ENCODE measurements at places on chromosomes 16 and 17.

- no peak for DNase-seq
These were observed 638.9 kb downstream of the HS3ST4 start for GRCh38 chr16:26330654-26331053.

GRCh38 chr16:3655396-3656159, 1.1 kb downstream of the DNASE1 start:
- no peak for DNase-seq

- DNase-seq, result no peak
These were observed 30.9 kb upstream of the CLEC18B start for GRCh38 chr16:74451951-74452758.

DNA sequence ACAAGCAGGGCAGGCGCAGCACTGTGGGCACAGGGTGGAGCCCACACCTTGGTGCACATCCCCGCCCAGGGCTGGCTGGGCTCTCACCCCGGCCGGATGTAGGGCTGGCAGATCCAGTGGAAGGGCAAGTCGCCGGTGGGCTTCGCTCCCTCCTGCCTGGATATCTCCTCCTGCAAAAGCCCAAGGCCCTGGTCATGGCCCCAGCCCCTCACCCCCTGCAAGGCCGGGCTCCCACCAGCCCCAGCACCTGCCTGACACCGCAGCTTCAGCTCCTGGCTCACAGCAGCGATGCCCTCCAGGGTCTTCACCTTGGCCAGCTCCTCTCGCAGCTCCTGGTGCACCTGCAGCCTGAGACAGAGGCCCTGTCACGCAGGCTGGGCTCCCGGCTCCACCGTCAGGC, 5.0 kb downstream of the DUS1L start:
- DNase-seq, result no peak

DNA sequence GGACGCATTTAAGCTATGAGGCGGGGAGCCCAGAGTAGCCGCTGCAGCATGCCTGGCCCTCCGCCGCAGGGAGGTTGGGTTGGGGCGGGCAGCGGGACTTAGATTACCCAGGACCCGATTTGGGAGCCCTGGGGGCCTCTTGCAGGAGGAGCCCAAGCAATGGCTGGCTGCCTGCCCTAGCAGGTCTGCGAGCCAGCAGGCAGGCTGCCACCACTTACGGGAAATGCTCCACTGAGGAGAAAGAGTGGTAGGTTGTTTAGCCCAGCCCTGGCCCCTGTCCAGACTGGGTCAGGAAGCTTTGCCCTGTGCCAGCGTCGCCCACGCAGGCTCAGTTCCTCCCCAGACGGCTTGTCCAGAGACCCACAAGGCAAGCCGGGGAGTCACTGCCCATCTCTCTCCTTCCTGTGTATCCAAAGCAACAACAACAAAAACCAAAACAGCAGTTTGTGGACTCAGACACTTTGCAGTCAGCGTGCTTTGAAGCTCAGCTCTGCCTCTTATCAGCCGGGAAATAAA, 10.3 kb upstream of the TVP23A start:
- DNase-seq, result no peak

DNA sequence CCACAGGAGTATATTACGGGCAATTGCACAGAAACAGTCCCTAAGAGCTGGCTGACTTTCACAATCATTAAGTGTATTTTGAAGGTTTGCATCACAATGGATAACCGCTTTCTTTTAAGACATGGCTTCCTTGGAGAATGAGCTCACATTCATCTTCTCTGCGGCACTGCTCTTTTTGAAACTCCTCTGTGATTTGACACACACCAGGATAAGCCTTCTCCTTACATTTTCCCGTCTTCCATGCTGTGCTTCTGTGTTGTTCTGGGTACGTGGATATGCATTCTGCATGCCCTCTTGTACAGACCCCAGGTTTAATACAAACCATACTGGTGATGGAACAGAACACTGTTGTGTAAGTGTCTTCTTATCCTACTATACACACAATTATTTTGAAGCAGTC, 89.5 kb upstream of the METRNL start:
- no peak for DNase-seq

- no peak for DNase-seq
These were observed 159.4 kb upstream of the CHMP6 start for GRCh38 chr17:80832266-80832676.

DNA sequence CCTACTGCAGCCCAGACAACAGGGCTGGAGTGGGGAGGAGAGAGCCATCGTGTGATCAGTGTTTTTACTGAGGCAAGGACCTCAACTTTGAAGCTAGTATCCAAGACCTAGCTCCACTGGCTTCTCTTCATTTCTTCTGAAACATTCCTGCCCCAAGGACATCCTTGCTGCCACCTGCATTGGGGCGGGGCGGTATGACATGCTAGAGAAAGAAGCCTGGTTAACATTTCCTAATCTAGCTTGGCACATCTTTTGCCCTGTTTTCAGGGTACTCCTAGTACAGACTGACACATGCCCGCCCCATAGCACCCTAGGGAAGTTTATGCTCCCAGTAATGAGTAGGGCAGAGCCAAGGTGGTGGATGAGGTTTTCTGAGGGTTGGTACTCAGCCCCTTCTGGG, 17.8 kb upstream of the ANKRD40CL start:
- no peak for DNase-seq

GRCh38 chr17:28499364-28499664, 6.8 kb upstream of the FOXN1 start:
- no peak for DNase-seq

- DNase-seq, result no peak
These were observed 27.4 kb downstream of the RAB11FIP4 start for GRCh38 chr17:31418773-31419350.

GRCh38 chr17:30226878-30227277, 8.6 kb downstream of the SLC6A4 start:
- no peak for DNase-seq

DNA sequence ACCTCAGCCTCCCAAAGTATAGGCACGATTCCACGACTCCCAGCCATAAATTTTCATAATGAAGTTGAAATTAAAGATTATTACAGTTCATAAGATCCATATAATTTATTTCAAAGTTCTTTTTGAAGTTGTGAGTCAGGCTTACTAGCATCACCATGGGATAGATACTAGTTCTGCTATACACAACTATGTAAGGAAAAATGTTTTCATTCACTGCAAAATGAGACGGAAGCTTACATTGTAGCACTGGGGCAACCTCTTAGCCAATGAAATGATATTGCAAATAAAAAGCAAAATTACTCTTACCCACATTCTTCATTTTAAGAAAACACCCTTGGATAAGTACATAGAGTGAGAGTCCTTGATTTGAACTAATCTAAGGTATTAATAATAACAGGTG, 18.8 kb upstream of the MARCHF10 start:
- DNase-seq, result no peak

- DNase-seq, result no peak
These were observed 3.5 kb upstream of the CDC6 start for GRCh38 chr17:40284085-40284713.

- no peak for DNase-seq
These were observed 15.6 kb upstream of the TMEM98 start for GRCh38 chr17:32912218-32912897.

GRCh38 chr16:29906520-29907244, 6.4 kb downstream of the ASPHD1 start:
- no peak for DNase-seq

DNA sequence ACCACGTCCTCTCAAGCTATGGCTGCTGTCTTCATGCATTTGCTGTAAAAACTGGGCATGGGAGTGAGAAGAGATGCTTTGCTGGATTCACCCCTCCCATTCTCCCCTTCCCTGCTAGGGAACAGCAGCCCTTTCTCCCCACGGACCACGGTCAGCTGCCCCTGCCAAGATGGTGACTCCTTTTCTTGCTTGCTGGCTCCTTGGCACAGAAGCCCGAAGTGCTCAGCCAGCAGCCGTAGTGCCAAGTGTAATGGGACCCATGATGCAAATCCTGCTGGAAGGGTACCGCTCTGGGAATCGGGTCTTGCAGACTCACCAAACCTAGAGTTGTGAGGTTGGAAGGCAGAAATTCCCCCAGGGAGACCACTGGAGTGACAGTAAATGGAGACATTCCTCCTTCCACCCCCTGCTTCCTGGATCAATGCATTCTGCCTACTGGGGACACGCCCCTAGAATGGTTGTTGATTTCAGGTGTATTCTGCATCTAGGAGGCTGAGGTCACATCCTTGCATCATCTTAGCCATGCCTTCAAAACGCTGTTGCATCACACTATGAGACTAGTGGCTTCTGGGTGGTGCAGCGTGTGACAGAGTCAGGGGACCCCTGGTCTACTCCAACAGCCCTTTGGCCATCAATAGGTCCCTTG, 63.0 kb upstream of the CBX4 start:
- DNase-seq, result no peak

DNA sequence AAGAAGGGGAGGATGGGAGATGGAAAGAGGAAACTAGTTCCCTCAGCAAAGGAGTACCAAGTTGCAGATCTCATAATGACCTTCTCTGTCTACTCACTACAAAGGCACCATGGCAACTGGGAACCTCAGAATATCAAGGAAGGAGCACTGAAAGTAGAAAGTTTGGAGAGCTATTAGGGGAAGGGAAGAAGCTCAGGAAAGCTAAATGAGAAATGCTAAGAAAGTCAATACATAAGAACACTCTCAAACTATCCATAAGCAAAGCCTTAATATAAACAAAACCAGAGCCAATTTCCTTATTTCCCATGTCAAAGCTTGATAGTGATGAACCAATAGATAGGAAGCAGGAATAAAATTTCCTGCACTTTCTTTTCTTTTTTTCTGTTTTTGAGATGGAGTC, 57.9 kb upstream of the C17orf78 start:
- no peak for DNase-seq

GRCh38 chr16:11236461-11237254, 19.3 kb downstream of the SOCS1 start:
- no peak for DNase-seq

DNA sequence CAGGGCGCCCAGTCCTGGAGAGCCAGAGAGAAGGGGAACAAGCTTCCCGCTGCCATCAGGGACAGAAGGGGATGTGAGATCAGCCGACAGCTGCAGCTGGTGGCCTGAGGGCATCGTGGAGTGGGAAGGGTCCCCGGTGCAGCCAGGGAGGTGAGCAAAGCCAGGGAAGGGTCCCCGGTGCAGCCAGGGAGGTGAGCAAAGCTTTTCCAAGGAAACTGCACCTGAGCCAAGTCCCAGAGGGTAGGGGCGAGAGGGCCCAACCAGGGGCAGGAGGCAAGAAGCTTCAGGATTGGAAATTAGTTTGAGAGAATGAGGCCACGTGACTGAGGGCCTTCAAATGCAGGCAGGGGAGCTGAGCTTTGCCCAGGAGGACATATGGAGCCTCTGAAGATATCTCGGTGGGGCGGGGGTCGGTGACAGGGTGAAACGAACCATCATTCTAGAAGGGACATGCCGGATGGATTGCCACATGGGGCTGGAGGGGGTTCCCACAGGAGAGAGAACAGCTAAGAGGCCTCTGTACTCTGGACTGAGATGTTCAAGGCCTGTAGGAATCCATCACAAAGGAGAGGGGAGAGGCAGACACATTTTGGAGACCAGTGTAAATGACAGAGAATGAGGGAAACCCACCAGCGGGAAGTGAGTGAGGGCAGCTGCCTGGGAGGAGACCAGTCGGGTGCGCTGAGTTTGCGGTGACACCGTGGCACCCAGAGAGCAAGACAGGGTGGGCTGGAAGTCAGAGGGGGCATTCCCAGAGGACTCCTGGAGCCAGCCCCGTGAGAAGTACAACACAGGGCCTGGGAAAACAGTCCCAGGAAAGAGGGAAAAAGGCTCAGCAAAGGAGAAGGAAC, 31.4 kb upstream of the RPH3AL start:
- DNase-seq, result no peak

GRCh38 chr17:52681480-52681879, 523.0 kb upstream of the CA10 start:
- no peak for DNase-seq

- no peak for DNase-seq
These were observed 6.8 kb upstream of the TBC1D3B start for GRCh38 chr17:36183001-36183971.

GRCh38 chr16:57871456-57871855, 69.2 kb upstream of the KIFC3 start:
- DNase-seq, result no peak

GRCh38 chr16:74215249-74215648, 81.4 kb upstream of the PSMD7 start:
- DNase-seq, result no peak

GRCh38 chr17:5034063-5034462, 1.2 kb downstream of the SLC52A1 start:
- no peak for DNase-seq

DNA sequence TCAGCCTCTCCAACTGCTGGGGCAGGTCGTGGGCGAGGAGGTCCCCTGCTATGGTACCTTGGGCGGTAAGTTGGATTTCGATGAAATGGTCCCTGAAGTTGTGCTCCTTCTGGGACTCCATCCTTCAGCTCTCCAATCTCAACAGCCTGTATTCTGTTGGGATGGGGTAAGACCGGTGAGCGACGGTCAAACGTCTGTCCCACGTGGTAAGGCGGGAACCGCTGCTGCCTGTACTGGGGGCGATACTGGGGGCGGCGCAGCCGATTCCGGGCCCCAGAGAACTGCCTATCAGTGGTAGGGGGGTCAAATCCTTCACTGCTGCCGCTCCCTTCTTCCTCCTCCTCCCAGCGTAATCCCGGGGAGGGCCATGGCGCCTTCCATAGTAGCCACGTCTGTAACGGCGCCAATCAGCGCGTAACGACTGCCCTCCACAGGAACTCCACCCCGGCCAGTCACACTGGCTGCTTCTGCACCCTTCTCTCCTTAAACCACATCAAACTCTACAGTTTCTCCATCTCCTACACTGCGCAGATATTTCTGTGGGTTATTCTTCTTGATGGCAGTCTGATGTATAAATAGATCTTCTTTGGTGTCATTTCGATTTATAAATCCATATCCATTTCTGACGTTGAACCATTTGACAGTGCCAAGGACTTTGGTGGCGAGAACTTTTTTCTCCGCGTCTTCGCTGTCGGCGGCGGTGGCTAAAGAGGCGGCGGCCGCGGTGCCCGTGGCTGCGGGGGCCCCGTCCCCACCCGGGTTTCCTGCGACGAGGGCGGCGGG, 41.1 kb downstream of the AHSP start:
- DNase-seq, result no peak

- DNase-seq, result no peak
These were observed 291.3 kb downstream of the CDH13 start for GRCh38 chr16:82917886-82918595.

DNA sequence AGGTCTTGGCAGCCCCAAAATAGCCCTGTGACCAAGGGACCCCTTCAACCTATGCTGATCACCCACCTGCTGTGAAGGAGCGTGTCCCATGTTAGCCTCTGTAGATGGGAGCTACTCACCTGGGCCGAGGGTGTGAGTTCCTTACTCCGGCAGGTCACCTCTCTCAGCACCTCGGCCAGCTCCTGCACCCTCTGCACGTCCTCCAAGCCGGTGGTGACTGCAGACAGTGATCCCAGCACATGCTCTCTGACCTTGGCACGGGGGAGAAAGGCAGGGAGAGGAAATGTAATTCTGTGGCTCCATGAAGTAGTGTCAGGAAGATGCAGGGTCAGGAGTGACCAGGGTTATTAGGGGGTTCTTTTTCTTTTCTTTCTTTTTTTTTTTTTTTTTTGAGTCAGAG, 67.7 kb upstream of the BCO1 start:
- DNase-seq, result no peak

Data from iPS DF 19.7 (cell line).